ENCODE measurements at places on chromosomes 7 and 10.

DNA sequence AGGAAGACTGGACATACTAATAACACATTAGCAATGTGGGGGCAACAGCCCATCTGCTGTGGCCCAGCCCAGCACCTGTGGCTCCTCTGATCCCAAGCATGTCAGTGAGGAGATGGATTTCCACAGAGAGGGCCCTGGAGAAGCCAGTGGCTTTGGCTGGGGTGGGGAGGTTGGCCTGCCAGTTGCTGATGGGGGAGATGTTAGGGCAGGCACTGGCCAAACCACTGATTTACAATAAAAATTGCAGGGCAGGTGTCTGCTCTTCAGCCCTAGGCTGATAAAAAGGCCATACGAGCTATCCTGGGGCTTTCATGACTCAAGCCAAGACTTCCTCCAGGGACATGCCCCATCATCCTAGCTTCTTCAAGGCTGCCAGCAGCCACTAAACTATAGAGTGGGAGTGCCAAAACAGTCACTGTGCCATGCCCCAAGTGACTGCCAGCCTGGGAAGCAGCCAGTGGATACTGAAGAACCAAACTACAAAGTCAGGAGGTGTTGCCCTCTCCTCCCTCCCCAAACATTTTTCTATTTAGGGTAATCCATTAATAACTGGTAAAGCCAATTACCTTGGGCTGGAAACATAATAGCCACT lies 37.8 kb downstream of the DPCD start:
- no peak for DNase-seq

DNA sequence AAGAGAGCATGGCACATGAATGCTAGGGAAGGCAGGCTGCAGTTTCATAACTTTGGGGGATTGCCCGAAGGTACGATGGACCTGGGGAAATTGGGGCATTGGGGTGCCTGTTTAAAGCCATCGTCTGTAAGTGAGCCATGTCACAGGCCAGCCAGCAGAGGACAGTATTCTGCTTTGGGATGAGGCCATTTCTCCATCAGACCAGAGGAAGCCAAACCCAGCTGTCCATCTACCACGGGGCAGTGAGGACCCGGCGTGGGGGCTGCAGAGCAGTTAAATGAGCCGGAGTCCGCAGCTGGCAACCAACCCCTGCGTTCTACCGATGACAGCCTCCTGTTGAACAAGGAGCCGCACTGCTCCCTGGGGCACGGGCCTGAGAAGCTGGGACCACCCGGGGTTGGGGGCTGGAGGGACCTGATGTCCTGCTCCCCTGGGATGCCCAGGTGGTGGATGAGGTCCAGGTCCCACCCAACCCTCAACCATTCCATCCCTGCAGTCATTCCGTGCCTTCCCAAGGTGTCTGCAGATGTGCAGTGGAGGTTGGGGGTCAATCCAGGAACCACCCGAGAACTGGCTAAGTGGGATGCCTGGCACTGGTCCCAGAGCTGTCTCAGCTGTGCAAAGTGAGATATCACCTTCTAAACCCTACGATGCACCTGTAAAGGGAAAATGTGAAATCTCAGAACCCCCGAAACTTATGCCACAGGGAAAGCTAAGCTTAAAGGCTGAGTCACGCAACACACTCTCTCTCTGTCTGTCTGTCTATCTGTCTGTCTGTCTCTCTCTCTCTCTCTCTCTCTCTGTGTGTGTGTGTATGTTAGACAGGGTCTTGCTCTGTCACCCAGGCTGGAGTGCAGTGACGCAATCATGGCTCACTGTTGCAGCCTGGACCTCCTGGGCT lies 12.1 kb upstream of the RHBDD2 start:
- peak; percentile 33 for DNase-seq

- no peak for DNase-seq
Measured at GRCh38 chr7:80106498-80107113, 28.0 kb upstream of the GNAI1 start.

GRCh38 chr7:22094413-22095342 lies 149.0 kb upstream of the CDCA7L start:
- DNase-seq, result no peak

GRCh38 chr7:26440233-26441001 lies 148.8 kb downstream of the SNX10 start:
- no peak for DNase-seq

DNA sequence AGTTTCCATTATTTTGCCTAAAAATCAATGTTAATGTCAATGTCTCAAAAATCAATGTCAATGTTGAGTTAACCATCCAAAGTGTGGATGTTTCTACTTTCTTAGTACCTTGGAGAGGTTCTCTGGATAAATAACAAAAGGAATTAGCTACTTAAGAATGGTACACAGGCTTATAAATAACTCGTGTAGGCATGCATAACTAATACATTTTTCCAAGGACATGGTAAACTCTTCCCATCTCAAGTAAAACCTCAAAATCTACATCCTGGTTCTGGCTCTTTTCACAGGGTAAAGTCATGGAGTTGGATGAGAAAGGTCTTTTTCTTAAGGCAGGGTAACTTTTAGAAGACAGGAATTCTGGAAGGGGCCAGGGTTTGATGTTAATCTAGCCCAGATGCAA lies 59.9 kb downstream of the CAV1 start:
- DNase-seq, result no peak

GRCh38 chr10:5549462-5550249 lies 24.9 kb downstream of the CALML3 start:
- DNase-seq, result no peak

- DNase-seq, result no peak
Measured at GRCh38 chr10:94316560-94316959, 46.2 kb downstream of the NOC3L start.

DNA sequence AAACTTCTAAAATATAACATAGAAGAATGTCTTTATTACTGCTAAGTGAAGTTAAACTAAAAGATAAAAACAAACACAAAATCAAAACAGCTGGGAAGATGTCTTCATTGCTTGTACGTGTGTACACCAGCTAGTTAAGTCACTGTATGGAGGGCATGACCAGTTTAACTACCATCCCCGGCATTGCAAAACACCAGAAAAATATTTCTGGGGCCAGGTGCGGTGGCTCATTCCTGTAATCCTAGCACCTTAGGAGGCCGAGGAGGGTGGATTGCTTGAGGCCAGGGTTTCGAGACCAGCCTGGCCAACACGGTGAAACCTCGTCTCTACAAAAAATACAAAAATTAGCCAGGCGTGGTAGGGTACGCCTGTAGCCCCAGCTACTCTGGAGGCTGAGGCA lies 19.2 kb upstream of the C7orf33 start:
- no peak for DNase-seq

DNA sequence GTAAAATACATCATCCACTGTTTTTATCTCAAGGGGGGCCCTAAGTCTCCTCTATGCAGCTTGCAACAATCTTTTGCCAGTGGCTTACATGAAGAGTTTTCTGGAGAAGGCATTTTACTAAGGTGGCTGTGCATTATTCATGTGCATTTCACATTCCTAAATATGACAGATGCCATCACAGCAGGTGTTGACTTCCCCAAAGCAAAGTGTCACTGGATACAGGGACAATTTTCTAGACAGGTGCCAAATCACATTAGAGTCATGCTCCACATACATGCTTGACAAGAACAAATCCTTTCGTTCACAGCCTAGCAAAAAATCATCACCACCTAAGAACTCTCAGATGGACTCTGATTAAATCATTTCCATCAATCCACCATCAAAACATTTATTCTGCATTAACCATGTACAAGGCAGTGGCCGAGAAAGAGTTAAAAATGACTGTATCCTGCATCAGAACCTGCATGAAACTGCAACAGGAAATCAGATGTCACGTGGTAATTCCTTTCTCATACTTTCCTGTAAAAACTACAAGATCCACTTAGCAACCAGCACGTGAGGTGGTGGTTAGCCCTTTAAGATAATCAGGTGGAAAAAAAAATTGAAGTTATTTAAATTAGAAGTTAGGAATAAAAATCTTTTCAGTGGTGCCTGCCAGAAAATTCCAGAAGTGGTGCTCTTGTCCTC lies 88.2 kb upstream of the AFAP1L2 start:
- no peak for DNase-seq

- DNase-seq, result no peak
Measured at GRCh38 chr10:33204031-33204430, 130.4 kb downstream of the NRP1 start.

DNA sequence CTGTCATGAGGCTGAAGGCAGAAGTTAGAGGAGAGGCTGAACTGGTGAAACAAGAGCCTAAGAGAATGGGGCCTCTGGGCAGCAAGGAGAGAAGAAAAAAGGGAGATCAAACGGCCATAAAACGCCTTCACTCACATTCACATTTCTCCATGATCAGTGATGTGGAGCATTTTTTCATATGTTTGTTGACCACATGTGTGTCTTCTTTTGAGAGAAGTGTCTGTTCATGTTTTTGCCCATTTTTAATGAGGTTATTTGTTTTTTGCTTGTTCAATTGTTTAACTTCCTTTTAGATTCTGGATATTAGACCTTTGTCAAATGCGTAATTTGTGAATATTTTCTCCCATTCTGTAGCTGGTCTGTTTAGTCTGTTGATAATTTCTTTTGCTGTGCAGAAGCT lies 155.0 kb downstream of the TMEM26 start:
- DNase-seq, result no peak

GRCh38 chr7:95694334-95694733 lies 78.0 kb upstream of the DYNC1I1 start:
- no peak for DNase-seq

DNA sequence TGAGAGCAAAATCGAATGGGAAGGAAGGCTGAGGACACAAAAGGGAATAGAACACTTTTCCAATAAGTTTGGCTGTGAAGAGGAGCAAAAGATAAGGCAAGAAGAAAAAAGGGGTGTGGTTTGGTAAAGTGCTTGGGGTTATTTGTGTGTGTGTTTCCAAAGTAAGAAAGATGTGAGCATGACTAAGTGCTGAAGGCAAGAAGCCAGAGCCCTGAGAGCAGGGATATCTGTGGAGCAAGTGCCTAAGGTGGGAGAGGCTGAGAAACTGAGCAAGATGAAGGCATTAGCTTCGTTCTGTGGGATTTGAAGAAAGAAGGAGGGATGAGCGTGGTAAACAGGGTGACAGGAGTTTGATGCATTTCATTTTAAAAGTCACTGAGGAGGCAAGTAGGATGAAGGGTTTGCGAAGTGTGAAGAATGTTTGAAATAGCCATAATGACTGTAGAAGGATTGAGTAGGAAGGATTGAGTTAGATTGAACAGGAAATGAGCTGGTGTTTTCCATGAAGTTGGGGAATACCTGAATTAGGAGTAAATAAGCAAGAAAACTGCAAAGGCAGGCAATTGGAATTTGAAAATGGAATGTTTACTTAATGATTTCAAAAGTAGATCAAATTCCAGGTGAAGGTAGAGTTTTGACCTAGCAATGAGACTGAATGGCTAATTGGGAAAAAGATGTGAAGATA lies 19.9 kb upstream of the SP4 start:
- no peak for DNase-seq

GRCh38 chr10:5508786-5509185 lies 9.4 kb upstream of the CALML5 start:
- DNase-seq, result no peak

GRCh38 chr7:105521027-105521716 lies 899 bp downstream of the PUS7 start:
- no peak for DNase-seq

DNA sequence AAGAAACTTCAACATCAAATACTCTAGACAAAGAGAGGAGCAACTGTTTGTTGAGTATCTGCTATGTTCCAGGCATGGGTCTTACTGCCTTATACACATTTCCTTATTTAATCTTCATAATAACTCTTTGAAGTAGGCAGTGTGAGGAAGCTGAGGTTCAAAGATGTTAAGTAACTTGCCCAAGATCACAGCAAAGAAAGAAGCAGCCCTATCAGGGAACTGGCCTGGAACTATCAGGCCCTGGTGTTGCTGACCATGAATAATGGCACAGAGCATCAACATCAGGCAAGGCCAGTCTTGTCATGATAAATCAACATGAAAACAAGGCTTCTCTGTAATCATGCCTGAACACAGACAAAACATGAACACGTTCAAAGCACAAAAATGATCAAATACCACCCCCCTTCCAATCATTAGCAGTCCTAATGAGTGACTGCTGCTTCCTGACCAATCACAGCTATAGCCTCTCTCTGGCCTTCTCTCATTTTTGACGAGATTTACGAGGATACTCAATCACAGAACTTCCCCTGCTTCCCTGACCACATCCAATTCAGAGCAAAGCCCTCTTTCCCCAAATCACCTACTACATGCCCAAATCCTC lies 2.3 kb downstream of the GSDME start:
- no peak for DNase-seq
